ENCODE measurements at places on chromosomes 6 and 20.

GRCh38 chr6:80376411-80376810 is 269.9 kb downstream of the BCKDHB start:
- no peak for DNase-seq

- DNase-seq: no peak
These were observed 13.3 kb upstream of the MYT1 start for GRCh38 chr20:64150756-64151632.

GRCh38 chr6:126002755-126003679 is 16.7 kb downstream of the TRMT11 start:
- DNase-seq: no peak

- DNase-seq: no peak
These were observed 18.3 kb downstream of the SNX9 start for GRCh38 chr6:157841211-157841840.

- DNase-seq: peak; percentile 11
These were observed 195.0 kb upstream of the CEP162 start for GRCh38 chr6:84422380-84422968.

- no peak for DNase-seq
These were observed 428.6 kb downstream of the HACE1 start for GRCh38 chr6:104431096-104431495.

DNA sequence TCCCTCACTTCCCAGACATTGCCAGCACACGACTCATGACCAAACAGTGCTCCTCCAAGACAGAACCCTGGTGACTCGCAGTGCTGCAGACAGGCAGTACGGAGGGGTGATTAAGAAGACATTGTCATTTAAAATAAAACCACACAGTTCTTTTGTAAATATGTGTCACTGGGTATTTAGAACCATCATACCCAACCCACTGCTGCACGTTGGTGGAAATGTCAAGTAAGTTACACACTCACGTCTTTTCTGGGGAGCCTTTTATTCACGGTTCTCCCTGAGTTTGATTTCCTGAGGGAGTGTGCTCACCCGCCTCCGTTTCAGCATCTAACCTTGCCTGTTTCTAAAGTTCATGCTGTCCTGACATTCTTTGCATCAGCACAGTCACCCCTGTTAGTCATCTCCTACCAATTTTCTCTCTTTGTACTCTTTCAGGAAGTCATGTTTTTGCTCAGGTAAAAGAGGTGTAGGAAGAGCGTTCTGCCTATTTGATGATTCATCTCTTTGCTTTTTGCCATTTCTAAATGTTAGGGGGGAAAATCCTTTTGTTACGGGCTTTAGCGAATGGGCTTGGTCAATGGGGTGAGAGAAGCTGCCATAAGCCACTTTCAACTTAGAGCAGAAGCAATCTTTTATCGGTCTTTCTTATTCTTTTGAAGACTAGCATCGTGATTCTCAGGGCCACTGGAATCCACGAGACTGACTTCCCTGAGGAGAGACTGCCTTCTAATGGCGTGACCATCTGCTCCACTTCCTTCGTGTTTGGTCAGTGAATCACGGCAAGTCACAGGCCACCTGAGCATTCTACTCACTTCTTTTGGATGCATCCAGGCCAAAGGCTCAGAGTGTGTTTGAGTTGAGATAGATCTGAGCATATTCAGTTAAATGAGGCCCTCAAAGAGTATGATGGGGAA is 512.8 kb upstream of the JARID2 start:
- no peak for DNase-seq
